Glutamatergic neuron (in vitro differentiated cells): ENCODE measurements at places on chromosomes 5 and 9. TPM values are rescaled to one million over a fixed set of nuclear protein-coding genes. Genes with fewer than 3 reads are reported as not detected.

Gene DNM1
- 276 TPM for total RNA-seq

Gene DDX4
- total RNA-seq = 0.27 TPM

Gene MRPS30
- total RNA-seq = 40.7 TPM

Gene ARID3C
- total RNA-seq = not detected

Gene BTNL8
- total RNA-seq = not detected
